Upper lobe of right lung (tissue), 1 donor: ENCODE measurements at places on chromosomes 6 and 20.

DNA sequence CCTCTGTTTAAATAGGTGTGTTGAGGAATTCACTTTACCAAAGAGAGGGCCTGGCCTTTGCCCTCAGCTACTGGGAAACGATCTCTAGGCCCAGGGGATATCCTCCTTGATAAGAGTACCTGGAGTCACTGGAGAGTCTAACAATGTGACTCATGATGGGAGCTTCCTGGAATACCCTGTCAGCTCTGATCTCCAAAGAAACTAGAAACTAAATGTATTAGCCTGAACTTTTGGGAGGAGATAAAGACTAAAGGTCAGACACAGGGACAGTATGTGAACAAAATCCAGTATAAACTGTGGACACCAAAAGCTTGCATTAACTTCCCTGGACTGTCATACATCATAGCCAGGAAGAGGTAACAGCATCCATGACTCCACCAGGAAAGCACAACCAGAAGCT lies 148.5 kb downstream of the RNGTT start:
- H3K27me3 ChIP-seq, result no peaks in the 10 kb centered on the region
- H3K27ac ChIP-seq, result no peak overlapping the region
- no peak overlapping the region for H3K4me3 ChIP-seq
- H3K36me3 ChIP-seq, result no peaks in the 10 kb centered on the region

- no peak for DNase-seq
- no peak overlapping the region for H3K4me3 ChIP-seq
- no peaks in the 10 kb centered on the region for H3K27me3 ChIP-seq
- peaks cover 18% of the 10 kb centered on the region for H3K36me3 ChIP-seq
- peaks cover 4% of the 10 kb centered on the region for H3K4me1 ChIP-seq
Observed at GRCh38 chr6:42001506-42001905, 48.8 kb upstream of the TAF8 start.

- no peaks in the 10 kb centered on the region for H3K4me1 ChIP-seq
- H3K36me3 ChIP-seq, result peaks cover 12% of the 10 kb centered on the region
- no peak for DNase-seq
- no peaks in the 10 kb centered on the region for H3K27me3 ChIP-seq
Observed at GRCh38 chr6:169692516-169692915, 9.3 kb downstream of the WDR27 start.

DNA sequence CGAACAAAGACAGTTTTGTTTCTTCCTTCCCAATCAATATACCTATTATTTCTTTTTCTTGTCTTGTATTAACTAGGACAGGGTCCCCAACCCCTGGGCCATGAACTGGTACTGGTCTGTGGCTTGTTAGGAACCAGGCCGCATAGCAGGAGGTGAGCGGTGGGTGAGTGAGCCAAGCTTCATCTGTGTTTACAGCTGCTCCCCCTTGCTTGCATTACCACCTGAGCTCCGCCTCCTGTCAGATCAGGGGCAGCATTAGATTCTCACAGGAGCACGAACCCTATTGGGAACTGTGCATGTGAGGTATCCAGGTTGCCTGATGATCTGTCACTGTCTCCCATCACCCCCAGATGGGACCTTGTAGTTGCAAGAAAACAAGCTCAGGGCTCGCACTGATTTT lies 151.9 kb downstream of the CDKAL1 start:
- H3K4me3 ChIP-seq, result no peak overlapping the region
- DNase-seq, result no peak
- no peak overlapping the region for H3K27ac ChIP-seq
- H3K27me3 ChIP-seq, result no peaks in the 10 kb centered on the region

- no peak for DNase-seq
- H3K4me1 ChIP-seq, result no peaks in the 10 kb centered on the region
- H3K4me3 ChIP-seq, result no peak overlapping the region
- H3K27me3 ChIP-seq, result no peaks in the 10 kb centered on the region
- no peaks in the 10 kb centered on the region for H3K36me3 ChIP-seq
Observed at GRCh38 chr6:95094751-95095663, 482.3 kb upstream of the MANEA start.

- H3K4me3 ChIP-seq, result no peak overlapping the region
- no peaks in the 10 kb centered on the region for H3K27me3 ChIP-seq
- no peaks in the 10 kb centered on the region for H3K36me3 ChIP-seq
- no peaks in the 10 kb centered on the region for H3K4me1 ChIP-seq
- no peak overlapping the region for H3K27ac ChIP-seq
Observed at GRCh38 chr6:84575264-84575663, 189.1 kb downstream of the TBX18 start.

DNA sequence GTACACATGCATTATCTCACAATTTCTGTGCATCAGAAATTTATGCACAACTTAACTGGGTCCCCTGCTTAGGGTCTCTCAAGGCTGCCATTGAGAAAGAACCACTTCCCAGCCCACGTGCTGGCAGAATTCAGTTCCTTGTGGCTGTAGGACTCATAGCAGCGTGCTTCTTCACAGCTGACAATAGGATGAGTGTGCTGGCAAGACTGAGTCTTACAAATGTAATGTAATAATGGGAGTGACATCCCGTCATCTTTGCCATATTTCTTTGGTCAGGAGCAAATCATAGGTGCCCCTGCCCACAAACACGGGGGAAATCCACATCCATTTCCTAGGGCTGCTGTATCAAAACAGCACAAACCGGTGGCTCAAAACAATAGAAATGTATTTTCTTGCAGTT lies 77.4 kb downstream of the FIG4 start:
- H3K27me3 ChIP-seq, result no peaks in the 10 kb centered on the region
- peaks cover 18% of the 10 kb centered on the region for H3K36me3 ChIP-seq
- DNase-seq, result no peak

DNA sequence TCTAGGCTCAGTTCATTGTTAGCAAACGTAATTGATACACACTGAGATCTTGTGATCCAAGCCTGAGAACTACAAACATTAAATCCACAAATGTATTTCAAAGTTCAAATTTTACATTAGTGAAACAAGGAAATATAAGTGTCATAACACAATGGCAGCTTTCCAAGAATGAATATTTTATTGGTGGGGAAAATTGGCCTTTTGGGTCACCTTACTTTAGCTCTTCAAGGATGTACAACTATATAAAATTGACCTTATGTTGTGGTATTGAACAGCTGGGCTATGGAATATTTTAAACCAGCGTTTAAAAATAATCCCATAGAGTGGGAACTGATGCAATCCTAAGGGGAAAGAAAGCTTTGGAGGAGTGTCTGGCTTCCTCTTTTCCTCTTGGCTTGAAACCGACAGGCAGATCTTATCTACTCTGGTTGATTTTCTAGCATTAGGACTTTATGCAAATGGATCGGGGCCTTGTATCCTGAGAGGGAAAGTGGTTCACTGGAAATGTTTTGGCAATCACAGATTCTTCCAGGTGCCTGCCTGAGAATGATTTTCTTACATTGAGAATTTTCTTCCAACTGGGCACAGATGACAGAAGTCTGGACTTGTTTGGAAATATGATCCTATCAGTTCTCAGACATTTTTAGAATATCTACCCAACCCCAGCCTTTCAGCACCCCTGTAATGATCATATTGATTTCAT lies 184.8 kb upstream of the ECI2 start:
- H3K27me3 ChIP-seq, result no peaks in the 10 kb centered on the region
- H3K4me3 ChIP-seq, result no peak overlapping the region
- H3K36me3 ChIP-seq, result no peaks in the 10 kb centered on the region
- peaks cover 31% of the 10 kb centered on the region for H3K4me1 ChIP-seq

DNA sequence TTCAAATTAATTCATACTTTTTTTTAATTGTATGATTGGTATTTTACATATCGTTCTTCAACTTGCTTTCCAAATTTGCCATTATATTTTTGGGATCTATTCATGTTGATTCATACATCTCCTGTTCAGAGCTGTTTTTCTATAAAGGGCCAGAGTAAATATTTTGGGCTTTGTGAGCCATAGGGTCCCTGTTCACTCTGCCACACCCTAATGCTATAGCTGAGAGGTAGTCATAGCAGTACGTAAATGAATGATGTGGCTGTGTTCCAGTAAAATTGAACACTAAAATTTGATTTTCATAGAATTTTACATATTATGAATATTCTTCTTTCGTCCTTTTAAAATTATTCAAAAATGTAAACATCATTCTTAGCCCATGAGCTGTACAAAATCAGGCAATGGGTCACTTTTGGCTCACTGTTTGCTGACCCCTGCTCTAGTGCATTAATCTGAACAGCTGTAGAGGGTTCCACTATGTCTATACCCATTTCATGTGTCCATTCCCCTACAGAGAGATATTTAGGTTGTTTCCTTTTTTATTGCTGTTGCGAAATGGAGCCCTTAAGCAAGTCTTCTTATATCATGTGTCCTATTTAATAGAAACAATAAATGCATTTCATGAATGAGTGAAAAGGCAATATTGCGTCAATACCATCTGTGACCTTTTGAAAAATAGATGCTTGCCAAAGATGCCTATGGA lies 136.4 kb upstream of the SALL4 start:
- no peaks in the 10 kb centered on the region for H3K36me3 ChIP-seq
- no peak for DNase-seq

GRCh38 chr6:131367206-131367873 lies 205.7 kb upstream of the ARG1 start:
- peaks cover 5% of the 10 kb centered on the region for H3K4me1 ChIP-seq
- H3K27me3 ChIP-seq, result no peaks in the 10 kb centered on the region
- H3K27ac ChIP-seq, result no peak overlapping the region
- H3K4me3 ChIP-seq, result no peak overlapping the region
- DNase-seq, result no peak

- H3K36me3 ChIP-seq, result peaks cover 29% of the 10 kb centered on the region
- H3K4me3 ChIP-seq, result no peak overlapping the region
- H3K27me3 ChIP-seq, result no peaks in the 10 kb centered on the region
- peaks cover 80% of the 10 kb centered on the region for H3K4me1 ChIP-seq
- H3K27ac ChIP-seq, result peak overlapping the region; percentile 65
Observed at GRCh38 chr20:19940988-19941460, 76.1 kb upstream of the NAA20 start.

GRCh38 chr6:144049386-144049785 lies 41.3 kb upstream of the PLAGL1 start:
- no peaks in the 10 kb centered on the region for H3K4me1 ChIP-seq
- H3K27ac ChIP-seq, result no peak overlapping the region
- no peaks in the 10 kb centered on the region for H3K27me3 ChIP-seq
- H3K36me3 ChIP-seq, result no peaks in the 10 kb centered on the region
- no peak for DNase-seq

- no peaks in the 10 kb centered on the region for H3K4me1 ChIP-seq
- DNase-seq, result no peak
- H3K27ac ChIP-seq, result no peak overlapping the region
- no peak overlapping the region for H3K4me3 ChIP-seq
- H3K27me3 ChIP-seq, result peaks cover 5% of the 10 kb centered on the region
Observed at GRCh38 chr20:24744747-24745146, 204.3 kb upstream of the CST7 start.

DNA sequence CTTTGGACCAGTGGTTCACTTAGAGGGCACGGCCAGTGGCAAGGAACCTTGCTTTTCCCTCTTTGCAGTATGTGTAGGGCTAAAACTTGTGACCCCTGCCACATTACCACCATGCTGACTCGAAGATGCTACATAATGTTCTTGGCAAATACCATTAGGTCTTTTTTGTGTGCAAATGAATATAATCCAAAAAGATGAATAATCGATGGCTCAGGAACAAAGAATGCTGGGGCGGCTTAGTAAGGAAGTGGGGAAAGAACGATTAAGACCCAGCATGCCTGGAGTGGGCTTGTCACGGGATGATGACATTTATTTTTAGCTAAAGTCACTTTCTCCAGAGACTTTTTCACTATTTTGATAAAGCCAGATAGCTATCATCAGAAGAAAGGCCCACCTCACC lies 23.1 kb downstream of the CMTR1 start:
- no peak for DNase-seq
- peaks cover 86% of the 10 kb centered on the region for H3K36me3 ChIP-seq
- H3K27ac ChIP-seq, result no peak overlapping the region
- no peaks in the 10 kb centered on the region for H3K27me3 ChIP-seq
- no peaks in the 10 kb centered on the region for H3K4me1 ChIP-seq

DNA sequence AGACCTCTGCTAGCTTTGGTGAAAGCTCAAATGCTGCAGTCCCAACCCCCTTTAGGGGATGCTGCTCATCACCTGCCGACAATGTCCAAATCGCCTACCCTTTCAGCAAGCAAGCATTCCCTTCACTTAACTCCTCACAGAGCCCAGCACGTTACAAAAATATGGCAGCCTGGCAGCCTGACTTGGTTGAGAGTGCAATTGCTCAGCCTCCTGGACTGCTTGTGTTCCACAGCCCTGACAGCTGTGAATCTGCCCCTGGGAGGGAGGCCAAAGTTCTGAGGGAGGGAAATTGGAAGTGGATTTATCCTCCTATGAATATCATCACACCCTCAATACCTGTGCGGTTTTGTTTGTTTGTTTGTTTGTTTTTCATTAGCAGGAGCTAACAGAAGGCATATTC lies 231.0 kb downstream of the HIVEP2 start:
- DNase-seq, result no peak
- H3K27me3 ChIP-seq, result no peaks in the 10 kb centered on the region
- no peaks in the 10 kb centered on the region for H3K36me3 ChIP-seq
- no peaks in the 10 kb centered on the region for H3K4me1 ChIP-seq
- H3K27ac ChIP-seq, result no peak overlapping the region

- no peaks in the 10 kb centered on the region for H3K4me1 ChIP-seq
- H3K27me3 ChIP-seq, result no peaks in the 10 kb centered on the region
- H3K27ac ChIP-seq, result no peak overlapping the region
Observed at GRCh38 chr20:60986506-60987156, 265.4 kb upstream of the CDH4 start.

DNA sequence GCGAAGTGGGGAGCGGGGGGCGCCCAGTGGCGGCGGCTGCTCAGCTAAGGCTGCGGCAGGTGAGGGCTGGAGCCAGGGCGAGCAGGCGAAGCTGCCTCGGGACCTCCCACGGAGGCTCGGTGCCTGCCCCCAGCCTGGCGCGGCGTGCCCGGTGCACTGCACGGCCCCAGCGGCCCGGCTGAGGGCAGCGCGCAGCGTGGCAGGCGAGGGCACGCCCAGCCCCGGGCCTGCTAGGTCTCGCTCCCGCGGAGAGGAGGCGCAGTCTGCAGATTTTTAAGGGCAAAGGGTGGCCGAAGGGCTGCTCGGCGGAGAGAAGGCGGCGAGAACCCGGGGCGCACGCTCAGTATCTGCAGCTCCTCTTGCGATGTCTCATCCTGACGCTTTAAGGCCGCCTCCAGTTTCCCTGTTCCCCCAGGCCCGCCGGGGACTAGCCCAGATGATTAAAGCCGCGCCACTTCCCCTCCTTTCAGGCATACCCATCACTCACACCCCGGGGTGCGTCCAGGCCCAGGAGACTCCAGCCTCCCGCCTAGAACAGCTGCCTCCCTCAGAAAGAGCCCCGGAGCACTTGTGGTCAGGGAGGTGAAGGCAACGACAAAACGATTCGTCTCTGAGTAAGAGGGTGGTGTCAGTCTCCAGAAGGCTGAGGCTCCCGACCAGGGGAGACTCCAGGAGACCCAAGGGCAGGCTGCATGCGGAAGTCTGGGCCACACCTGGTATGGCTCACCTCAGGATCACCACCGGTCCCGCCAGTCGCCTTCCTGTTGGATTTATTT lies at the start of gene FERMT1:
FERMT1 (minus strand) TSS at position 158 of the 776 bp plus-strand sequence. CDS start 3,476 bp downstream, outside the sequence.
- H3K4me3 ChIP-seq, result peak within 1 kb of the TSS; percentile 55
- peaks cover 11% of the 10 kb centered on the region for H3K4me1 ChIP-seq
- peak within 1 kb of the TSS; percentile 51 for H3K27ac ChIP-seq
- peaks cover 6% of the 10 kb centered on the region for H3K27me3 ChIP-seq

- no peak overlapping the region for H3K4me3 ChIP-seq
- no peaks in the 10 kb centered on the region for H3K27me3 ChIP-seq
- H3K4me1 ChIP-seq, result no peaks in the 10 kb centered on the region
- no peak for DNase-seq
- H3K36me3 ChIP-seq, result no peaks in the 10 kb centered on the region
- no peak overlapping the region for H3K27ac ChIP-seq
Observed at GRCh38 chr6:46526607-46527006, 35.4 kb upstream of the RCAN2 start.

GRCh38 chr20:33993576-33994221 lies at the start of gene RALY:
RALY (plus strand) TSS chr20:33993911; CDS start chr20:34072075, 78,164 bp downstream.
- no peaks in the 10 kb centered on the region for H3K36me3 ChIP-seq
- peaks cover 44% of the 10 kb centered on the region for H3K4me1 ChIP-seq
- H3K4me3 ChIP-seq, result peak within 1 kb of the TSS; percentile 84
- H3K27me3 ChIP-seq, result no peaks in the 10 kb centered on the region
- DNase-seq, result peak; percentile 99
- peak within 1 kb of the TSS; percentile 93 for H3K27ac ChIP-seq
